ENCODE measurements at places on chromosomes 7 and 10.

GRCh38 chr7:92072708-92073107 is 61.6 kb downstream of the CYP51A1 start:
- DNase-seq = no peak

- DNase-seq = no peak
Measured at GRCh38 chr7:17401791-17402627, 103.6 kb downstream of the AHR start.

DNA sequence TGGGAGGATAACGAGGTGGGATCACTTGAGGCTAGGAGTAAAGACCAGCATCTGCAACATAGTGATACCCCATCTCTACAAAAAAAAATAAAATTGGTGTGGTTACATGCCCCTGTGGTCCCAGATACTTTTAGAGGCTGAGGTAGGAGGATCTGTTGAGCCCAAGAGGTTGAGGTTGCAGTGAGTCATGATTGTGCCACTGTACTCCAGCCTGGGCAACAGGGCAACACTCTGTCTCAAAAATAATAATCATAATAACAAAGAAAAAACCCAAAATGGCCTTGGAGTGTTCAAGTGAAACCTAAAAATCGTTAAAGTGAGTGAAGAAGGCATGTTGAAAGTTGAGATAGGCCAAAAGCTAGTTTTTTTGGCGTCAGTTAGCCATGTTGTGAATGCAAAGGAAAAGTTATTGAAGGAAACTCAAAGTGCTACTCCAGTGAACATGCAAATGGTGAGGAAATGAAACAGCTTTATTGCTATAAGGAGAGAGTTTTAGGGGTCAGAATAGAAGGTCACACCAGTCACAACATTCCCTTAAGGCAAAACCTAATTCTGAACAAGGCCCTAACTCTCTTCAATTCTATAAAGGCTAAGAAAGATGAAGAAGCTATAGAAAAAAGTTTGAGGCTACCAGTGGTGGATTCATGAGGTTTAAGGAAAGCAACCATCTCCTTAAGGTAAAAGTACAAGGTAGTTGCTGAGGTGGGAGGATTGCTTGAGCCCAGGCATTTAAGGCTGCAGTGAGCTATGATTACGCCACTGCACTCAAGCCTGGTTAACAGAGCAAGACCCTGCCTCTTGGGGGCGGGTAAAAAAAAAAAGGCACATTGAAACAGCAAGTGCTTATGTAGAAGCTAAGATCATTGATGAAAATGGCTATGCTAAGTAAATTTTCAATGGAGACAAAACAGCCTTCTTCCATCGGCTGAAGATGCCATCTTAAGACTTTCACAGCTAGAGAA is 45.4 kb upstream of the STOX1 start:
- no peak for DNase-seq

DNA sequence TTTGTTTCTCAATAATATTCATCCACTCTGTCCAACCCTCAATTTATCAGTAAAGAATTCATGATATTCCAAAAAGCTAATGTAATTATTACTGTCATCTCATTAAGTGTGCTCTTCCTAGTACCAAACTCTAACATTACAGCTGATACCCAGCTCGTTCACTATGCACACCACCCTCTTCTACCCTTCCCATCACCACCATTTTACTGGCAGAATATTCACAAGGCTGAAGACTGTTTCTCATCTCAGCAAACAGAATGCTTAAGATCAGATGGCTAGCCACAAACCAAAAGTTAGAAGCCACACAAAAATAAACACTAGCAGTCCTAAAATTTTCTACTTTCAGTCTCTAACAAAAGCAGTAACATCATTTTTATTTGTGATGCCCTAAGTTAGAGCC is 121.5 kb downstream of the SRPK2 start:
- DNase-seq = no peak

GRCh38 chr10:130224228-130224627 is 88.0 kb downstream of the GLRX3 start:
- no peak for DNase-seq

DNA sequence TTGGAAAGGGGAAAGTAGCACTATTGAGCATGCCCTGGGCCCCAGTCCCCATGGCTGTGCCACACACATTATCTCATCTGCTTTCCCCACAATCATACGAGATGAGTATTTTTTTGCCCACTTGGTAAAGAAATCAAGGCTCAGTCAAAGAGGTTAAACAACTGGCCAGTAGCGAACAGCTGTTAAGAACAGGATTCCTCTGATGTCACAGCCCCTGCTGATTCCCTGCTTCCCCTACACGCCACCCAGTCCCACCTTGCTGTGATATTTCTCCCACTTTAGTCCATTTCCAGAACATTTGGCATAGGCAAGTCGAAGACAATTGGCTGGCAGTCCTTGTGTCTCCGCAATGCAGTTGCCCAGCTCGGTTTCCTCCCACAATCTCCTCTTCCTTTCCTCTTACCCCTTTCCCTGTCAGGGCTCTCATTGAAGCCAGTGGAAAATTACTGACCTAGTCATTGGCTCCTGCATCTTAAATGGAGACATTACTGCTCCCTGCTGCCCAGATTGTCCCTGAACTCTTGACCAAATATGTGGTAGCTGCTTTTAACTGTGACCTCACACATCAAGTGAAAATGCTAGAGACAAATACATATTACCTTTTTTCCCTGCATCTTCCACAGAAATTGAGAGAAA is 56.5 kb upstream of the EEPD1 start:
- DNase-seq = no peak

DNA sequence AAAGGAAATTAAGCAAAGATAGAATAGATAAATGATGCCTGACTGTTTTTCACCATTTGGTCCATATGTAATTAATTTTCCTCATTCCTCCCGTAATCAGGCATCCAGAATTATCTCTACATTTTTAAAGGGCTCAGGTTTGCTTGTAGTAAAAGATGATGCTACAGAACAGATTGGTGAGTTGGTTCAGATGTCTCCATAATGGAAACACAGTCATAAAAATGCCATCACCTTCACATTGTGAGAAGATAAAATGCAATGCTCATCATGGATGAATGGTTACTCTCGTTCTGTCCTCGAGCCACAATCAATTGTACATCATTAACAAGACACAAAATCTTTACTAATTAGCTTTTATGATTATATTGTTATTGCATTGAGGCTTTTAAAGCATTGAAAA is 64.9 kb upstream of the CELF2 start:
- no peak for DNase-seq

- DNase-seq = no peak
Measured at GRCh38 chr10:9102026-9102425, 1047.5 kb downstream of the GATA3 start.

GRCh38 chr7:22860784-22861482 is 38.3 kb upstream of the TOMM7 start:
- no peak for DNase-seq

GRCh38 chr7:77315182-77315591 is 101.0 kb downstream of the GSAP start:
- DNase-seq = no peak

- no peak for DNase-seq
Measured at GRCh38 chr7:93817526-93817925, 73.0 kb downstream of the TFPI2 start.

DNA sequence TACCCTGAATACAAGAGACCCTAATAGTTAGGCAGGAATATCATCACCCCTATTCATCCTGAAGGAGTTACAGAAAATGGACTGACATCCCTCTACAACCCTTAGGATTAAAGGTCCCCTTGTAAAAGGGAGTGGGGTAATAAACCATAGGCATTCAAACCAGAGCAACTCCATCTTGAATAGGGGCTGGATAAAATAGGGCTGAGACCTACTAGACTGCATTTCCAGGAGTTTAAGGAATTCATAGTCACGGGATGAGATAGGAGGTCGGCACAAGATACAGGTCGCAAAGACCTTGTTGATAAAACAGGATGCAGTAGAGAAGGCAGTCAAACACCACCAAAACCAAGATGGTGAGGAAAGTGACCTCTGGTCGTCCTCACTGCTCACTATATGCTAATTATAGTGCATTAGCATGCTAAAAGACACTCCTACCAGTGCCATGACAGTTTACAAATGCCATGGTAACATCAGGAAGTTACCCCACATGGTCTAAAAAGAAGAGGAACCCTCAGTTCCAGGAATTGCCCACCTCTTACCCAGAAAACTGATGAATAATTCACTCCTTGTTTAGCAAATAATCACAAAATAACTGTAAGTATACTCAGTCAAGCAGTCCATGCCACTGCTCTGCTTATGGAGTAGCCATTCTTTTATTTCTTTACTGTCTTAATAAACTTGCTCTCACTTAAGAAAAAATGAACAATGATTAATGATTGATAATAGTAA is 37.2 kb downstream of the CUBN start:
- no peak for DNase-seq

DNA sequence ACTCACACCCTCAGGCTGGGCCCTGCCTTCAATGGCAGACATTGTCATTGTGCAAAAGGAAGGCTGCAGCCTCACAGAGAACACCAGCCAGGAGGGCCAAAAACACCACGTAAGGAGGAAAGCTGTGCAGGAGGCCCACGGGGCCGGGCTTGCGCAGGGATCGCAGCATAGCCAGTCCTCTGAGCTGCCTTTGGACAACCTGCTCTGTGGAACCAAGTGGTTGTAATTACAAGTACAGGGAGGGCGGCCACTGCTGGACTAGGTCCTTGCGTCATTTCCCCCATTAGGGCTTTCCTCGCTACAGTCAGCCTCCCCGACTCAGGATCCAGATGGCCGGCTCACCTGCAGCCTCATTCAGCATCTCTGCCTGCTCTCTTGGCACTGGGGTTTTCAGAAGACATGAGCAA is 66.9 kb downstream of the FAM53B start:
- no peak for DNase-seq

Data from stimulated activated CD4-positive, alpha-beta T cell treated with anti-CD3 and anti-CD28 coated beads, TNF-alpha, amount 100 ng/mL, for 48 hours (primary cell).